ENCODE measurements at places on chromosomes 1 and 21.

- no peak for DNase-seq
These were observed 54.0 kb downstream of the APP start for GRCh38 chr21:26116456-26117011.

GRCh38 chr1:205505076-205505729, 734 bp downstream of the CDK18 start:
- no peak for DNase-seq

DNA sequence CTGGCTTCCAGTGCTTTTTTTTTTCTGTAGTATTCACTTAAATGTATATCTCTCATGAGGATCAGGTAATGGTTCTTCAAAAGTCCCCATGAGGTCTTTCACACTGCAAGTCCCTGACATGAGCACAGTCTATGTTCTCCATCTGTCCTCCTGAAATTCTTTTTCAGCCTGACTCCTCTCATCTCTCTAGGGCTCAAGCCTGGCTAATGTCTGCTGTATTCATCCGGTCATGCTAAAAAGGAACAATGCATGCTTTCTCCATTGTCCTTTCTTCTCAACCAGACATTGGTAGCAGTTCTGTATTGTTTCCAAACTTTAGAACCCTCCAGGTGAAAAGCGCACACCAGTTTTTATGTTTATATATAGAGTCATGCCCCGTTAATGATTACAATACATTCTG, 368.3 kb upstream of the OLFM3 start:
- no peak for DNase-seq

GRCh38 chr1:150178548-150178947, 28.8 kb downstream of the PLEKHO1 start:
- DNase-seq = no peak

GRCh38 chr1:208040821-208041297, 129.9 kb upstream of the CD34 start:
- DNase-seq = no peak

DNA sequence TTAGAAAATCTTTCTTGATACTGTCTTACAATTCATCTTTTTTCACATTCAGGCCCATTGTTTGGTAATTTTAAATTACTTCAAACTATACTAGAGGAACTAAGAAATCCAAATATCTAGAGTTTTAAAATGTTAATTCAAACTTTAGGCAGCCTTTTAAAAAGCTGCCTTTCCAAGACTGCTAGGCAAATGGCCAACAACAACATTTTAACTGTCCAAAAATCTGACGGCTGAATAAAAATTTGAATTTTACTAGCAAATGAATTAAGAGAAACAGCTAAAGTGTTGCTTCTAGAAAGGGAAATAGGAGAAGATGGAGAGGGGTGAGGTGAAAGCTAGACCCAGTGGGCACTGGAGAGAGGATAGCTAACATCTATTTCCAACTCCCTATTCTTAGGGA, 17.2 kb downstream of the DPYD start:
- no peak for DNase-seq

DNA sequence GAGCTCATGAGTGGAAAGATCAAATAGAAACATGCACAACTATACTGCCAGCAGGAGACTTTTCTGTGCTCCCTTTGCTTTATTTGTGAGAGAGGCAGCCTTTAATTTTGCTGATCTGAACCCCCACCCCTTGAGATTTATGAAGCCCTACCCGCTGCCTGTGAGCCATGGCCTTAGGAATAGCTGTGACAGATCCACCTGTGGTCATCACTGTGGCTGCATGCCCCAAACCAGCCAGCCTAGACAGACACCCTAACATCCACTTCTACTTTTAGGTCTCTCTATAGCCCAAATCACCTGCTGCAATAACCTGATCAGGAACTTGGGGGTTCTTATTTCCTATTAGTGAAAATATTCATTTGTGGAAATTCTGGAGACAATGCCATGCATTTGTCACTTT, 196.2 kb downstream of the C1orf94 start:
- DNase-seq = peak; percentile 3

DNA sequence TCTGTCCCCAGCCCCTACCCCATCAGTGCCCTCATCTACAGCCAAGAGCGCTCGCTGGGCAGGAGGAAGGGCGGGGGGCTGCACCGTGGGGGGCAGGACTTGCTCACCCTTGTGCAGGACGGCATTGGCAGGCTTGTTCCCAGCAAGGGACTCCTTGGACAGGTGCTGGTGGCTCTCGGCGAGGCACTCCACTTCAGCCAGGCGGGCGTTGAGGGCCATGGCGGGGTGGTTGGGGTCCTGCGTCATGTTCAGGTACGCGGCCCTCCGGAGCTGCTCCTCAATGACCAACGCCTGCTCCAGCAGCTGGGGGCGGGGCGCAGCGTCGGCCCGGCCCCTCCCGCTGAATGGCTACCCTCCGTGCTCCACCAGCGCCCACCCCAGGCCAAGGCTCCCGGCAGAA, 64.0 kb downstream of the KCNAB2 start:
- no peak for DNase-seq

GRCh38 chr1:161214369-161214768, 726 bp upstream of the FCER1G start:
- DNase-seq = no peak

- DNase-seq = no peak
These were observed 39.1 kb downstream of the KCNC4 start for GRCh38 chr1:110249256-110249655.

DNA sequence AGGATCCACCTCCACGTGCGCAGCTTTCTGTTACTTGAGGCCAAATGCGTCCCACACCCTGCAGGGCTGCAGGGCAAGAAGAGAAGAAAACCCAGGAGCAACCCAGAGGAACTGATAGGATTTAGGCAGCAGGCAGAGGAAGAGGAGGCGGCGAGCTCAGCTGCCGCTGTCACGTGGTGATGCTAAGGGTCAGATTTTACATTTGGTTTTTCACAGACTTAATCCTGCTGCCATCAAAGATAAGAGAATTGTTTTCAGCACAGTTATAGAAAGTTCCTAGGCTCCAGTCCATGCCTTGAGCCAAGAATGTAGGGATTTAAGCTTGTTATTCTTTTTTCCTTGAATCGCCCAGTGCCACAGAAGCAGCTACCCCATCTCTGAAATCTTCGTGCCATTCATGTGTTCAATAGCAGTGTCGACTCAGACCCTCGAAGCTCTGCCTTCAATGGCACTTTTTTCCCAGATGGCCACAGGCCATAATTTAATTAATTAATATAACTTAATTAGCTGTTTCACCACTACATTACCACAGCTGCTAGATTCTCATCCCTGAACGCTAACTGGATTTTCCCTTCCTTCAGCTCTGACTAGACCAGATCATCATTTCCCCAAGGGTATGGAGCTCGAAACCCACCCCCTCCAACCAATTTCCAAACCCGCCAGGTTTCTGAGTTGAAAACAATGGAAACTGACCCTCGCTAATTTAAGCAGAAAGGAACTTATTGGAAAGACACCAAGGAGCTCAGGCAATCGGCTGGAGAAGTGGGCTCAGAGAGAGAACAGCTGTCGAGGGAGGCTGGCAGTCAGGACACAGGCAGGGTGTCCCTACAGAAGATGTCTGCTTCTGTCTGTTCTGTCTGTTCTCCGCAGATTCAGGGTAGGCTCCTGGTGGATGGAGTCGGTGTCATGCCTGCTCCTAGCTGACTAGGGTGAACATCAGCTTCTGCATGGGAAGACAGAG, 36.2 kb downstream of the LDLRAP1 start:
- DNase-seq = no peak

- no peak for DNase-seq
These were observed 8.0 kb upstream of the SVBP start for GRCh38 chr1:42825036-42825851.

- no peak for DNase-seq
These were observed 56.0 kb downstream of the ADARB1 start for GRCh38 chr21:45130324-45130774.

DNA sequence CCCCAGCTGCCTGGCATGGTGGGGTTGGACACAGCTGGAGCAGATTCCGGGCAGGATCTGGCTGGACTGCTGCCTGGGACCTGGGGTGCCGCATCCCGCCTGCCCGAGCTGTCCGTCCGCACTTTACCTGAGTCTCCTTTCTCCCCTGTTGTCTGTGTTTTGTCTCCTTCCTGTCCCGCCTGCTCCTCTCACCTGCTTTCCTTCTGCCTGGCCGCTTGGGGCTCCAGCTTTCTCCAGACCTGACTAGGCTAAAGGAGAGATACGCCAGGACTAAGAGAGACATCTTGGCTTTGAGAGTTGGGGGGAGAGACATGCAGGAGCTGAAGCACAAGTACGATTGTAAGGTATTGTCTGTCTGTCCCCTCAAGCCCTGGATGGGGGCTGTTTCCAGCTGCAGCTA, 73.3 kb downstream of the ARHGEF10L start:
- DNase-seq = no peak

- no peak for DNase-seq
These were observed 33.5 kb upstream of the UTS2 start for GRCh38 chr1:7886405-7886745.

DNA sequence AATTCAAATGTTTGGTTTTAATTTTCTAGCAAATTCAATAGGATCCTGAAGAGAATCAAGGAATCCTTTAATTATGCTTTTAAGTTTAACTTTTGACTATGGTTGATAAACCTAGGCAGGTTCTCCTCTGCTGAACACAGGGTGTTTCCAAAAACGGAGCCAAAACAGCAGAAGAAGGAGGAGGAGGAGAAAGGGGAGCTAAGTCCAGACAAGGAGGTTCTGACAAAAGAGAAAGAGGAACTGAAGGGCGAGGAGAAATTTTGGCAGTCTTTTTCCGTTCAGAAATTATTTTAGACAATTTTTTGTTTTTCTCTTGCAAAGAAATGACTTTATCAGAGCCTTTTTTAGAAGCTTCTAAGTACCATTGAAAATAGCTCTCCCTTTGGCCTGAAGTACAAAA, 33.2 kb upstream of the FNBP1L start:
- no peak for DNase-seq

GRCh38 chr1:8989821-8990220, 36.4 kb downstream of the SLC2A7 start:
- DNase-seq = no peak

GRCh38 chr1:52748119-52748518, 21.9 kb downstream of the ZYG11B start:
- DNase-seq = no peak

- no peak for DNase-seq
These were observed 52.7 kb downstream of the ECE1 start for GRCh38 chr1:21237446-21238088.

- no peak for DNase-seq
These were observed 367.7 kb downstream of the VAV3 start for GRCh38 chr1:107597290-107597689.

DNA sequence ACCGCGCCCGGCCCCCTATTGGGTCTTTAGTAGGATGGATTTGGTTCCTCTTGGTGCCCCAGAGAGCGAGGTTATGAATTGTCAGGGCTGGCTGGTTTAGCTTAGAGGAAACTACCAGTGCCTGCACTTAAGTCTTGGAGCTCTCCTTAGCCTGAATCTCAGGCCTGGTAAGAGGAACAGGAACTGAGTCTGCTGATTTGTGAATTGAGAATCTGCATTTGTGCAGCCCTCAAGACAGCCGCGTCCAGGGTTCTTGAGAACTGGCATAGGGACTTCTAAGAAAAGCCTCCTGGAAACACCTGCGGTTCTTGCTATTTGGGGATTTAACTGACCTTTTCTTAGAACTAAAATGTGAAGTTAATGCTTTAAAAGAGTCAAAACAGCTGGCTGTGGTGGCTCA, 1.7 kb downstream of the NECAP2 start:
- DNase-seq = no peak

GRCh38 chr1:30274976-30275621, 448.3 kb downstream of the MATN1 start:
- peak; percentile 35 for DNase-seq

DNA sequence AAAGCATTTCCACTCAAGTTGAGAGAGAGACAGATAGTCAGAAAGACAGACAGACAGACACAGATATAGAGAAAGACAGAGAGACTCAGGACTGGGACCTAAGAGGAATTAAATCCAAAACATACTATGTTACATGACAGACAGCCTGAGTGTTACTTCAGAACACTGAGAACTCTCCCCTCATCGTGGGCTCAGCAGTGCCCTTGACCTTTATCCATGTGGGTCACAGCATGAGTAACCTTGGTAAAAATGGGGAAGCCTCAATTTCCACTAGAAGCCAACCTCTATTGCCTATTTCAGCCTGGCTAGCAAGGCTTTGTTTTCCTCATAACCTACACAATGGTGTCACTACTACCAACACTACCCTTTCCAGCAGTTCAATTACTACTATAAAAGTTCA, 81.9 kb upstream of the TRABD2B start:
- no peak for DNase-seq

DNA sequence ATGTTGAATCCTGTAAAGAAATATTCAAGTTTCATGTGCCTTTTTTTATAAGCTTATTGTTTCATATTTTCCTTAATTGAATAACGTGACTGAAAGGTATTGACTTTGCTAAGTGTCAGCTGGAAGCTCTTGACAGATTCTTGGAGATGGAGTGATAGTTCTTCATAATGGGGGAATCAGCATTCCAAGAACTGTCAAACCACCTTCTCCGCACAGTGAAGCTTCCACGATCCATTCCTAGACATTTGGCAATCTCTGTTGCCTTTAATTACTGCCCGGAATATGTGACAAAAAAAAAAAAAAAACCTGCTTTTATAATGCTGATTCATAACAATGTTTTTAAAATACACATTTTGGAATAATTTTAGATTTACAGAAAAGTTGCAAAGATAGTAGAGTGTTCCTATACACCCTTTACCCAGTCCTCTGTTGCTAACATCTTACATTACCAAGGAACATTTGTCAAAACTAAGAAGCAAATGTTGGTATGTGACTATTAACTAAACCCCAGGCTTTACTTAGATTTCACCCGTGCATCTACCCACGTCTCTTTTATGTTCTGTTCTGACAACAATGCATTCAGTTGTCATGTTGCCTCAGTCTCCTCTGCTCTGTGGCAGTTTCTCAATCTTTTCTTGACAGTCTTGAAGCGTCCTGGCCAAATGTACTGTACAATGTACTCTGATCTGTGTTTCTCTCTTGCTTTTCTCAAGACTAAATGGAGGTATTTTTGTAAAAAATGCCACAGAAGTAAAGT, 674.1 kb downstream of the SMYD3 start:
- no peak for DNase-seq

- DNase-seq = no peak
These were observed 579.2 kb upstream of the ADGRL2 start for GRCh38 chr1:81221564-81221963.

DNA sequence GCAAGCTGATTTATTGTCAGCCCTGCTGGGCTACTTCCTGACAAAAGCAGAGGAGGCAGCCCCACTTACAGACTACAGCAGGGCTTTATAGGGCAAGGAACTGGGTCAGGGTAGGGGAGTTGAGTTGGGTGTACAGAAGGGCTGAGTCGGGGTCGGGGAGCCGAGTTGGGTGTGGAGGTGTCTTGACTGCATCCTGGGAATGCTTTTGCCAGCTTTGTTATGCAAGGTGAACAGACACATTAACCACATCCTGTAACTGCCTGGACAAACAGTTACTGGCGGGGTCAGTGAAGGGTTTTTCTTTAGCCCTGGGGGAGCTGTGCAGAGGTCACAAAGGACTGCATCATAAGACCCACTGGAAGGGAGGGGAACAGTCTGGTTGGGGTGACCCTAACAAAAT, 39.1 kb upstream of the GBP5 start:
- no peak for DNase-seq

- no peak for DNase-seq
These were observed 17.5 kb downstream of the RASSF5 start for GRCh38 chr1:206524739-206525364.
